ENCODE measurements at places on chromosomes 16 and 17.
A peak's percentile ranks its signal among the peaks of the same experiment; 100 is the strongest.

DNA sequence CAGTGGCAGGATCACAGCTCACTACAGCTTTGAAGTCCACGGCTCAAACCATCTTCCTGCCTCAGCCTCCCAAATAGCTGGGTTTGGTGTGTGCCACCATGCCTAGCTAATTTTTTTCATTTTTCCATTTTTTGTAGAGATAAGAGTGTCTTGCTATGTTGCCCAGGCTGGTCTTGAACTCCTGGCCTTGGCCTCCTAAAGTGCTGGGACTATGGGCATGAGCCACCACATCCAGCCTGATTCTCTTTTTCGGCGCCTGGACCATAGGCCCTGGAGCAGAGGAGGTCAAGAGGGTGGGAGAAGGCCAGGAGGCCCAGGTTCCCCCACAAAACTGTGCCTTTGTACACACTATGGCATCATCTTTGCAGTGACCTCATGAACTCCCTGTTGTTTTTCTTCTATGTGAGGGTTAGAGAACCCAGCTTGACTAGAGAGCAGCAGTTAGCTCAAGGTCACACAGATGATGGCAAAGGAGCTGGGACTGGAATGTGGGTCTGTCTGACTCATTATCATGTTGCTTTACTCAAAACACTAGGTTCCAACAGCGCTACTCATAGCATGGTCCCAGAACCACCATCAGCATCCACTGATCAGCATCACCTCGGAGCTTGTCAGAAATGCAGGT is 16.3 kb downstream of the SCN4A start:
- no peak overlapping the region for H3K27ac ChIP-seq
- H3K4me3 ChIP-seq = no peak overlapping the region
- peaks cover 34% of the 10 kb centered on the region for H3K27me3 ChIP-seq
- DNase-seq = no peak
- H3K36me3 ChIP-seq = no peaks in the 10 kb centered on the region

DNA sequence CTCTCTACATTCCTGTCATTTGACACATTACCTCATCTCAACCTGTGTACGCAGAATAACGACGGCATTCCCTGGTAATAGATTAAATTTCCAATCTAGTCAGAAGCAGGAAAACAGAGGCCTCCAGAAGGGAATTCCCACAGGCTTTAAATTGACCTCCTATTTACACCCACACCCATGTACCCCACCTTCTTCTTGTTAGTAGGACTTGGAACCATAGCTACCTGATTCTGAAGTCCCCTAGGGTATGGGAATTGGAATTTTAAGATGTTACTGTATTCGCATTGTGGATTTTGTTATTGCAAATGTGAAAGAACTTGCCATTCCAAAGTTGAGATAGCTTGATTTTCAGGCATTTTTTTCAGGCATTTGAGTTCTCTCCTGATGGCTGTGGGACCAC is 377.5 kb upstream of the DYNLRB2 start:
- no peak overlapping the region for H3K27ac ChIP-seq
- DNase-seq = no peak
- H3K27me3 ChIP-seq = no peaks in the 10 kb centered on the region
- H3K4me3 ChIP-seq = no peak overlapping the region

DNA sequence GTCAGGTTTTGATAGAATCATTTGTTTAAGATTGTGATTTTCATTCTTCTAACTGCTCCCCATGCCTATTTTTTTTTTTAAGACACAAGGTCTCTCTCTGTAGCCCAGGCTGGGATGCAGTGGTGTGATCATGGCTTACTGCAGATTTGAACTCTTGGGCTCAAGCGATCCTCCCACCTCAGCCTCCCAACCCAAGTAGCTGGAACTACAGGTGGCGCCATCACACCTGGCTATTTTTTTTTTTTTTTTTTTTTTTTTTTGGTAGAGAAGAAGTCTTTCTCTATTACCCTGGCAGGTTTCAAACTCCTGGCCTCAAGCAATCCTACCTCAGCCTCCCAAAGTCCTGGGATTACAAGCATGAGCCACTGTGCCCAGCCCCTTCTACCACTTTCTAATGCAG is 223.3 kb downstream of the CBLN1 start:
- peaks cover 9% of the 10 kb centered on the region for H3K27me3 ChIP-seq
- no peak overlapping the region for H3K27ac ChIP-seq
- H3K4me3 ChIP-seq = no peak overlapping the region
- no peak for DNase-seq
- H3K4me1 ChIP-seq = no peaks in the 10 kb centered on the region
- no peaks in the 10 kb centered on the region for H3K36me3 ChIP-seq

- peaks cover 18% of the 10 kb centered on the region for H3K36me3 ChIP-seq
- H3K4me1 ChIP-seq = peaks cover 35% of the 10 kb centered on the region
- no peak for DNase-seq
Observed at GRCh38 chr17:21209511-21210175, 4.3 kb downstream of the TMEM11 start.

DNA sequence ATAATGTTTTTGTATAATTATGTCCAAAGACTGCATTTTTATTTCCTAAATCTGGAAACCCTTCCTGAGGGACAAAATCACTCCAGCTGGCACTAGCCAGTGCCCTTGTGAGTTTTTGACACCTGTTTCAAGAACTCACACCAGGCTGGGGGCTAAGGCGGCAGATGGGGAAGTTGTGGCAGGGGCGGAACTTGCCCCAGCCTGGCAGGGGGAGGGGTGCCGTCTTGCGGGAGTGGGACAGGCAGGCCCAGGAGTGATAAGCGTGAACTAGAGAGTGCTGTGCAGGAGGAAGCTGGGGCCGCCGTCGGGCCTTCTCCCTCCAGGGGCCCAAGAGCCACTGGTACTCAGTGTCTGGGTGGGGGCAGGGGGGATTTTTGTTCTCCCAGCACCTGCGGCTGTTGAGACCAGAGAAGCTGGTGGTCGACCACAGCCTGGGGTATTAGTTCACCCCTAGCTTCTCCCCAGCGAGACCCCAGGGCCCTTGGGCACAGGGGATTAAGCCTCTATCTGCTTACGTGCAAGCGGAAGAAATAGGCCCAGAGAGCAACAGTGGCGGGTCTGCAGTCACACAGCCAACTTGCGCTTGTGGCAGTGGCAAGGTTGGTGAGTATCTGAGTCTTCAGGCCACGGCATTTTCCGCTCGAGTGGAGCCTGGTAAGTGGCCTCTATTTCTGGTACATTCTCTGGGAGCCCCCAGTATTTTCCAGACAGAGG is 40.2 kb upstream of the PLCG2 start:
- H3K27ac ChIP-seq = no peak overlapping the region
- no peaks in the 10 kb centered on the region for H3K36me3 ChIP-seq
- no peak for DNase-seq
- H3K27me3 ChIP-seq = no peaks in the 10 kb centered on the region
- no peak overlapping the region for H3K4me3 ChIP-seq
- peaks cover 8% of the 10 kb centered on the region for H3K4me1 ChIP-seq

GRCh38 chr16:1194665-1195392 is 30.2 kb downstream of the TPSG1 start:
- H3K27me3 ChIP-seq = no peaks in the 10 kb centered on the region
- H3K4me3 ChIP-seq = no peak overlapping the region
- H3K27ac ChIP-seq = no peak overlapping the region
- no peak for DNase-seq
- H3K36me3 ChIP-seq = no peaks in the 10 kb centered on the region

GRCh38 chr16:58883131-58883530 is 149.0 kb upstream of the GOT2 start:
- H3K4me1 ChIP-seq = no peaks in the 10 kb centered on the region
- H3K27me3 ChIP-seq = no peaks in the 10 kb centered on the region
- no peak for DNase-seq
- H3K27ac ChIP-seq = no peak overlapping the region

- no peak overlapping the region for H3K4me3 ChIP-seq
- no peak overlapping the region for H3K27ac ChIP-seq
- no peak for DNase-seq
Observed at GRCh38 chr16:86772671-86773353, 194.5 kb downstream of the FOXL1 start.

- H3K27me3 ChIP-seq = no peaks in the 10 kb centered on the region
- H3K27ac ChIP-seq = no peak overlapping the region
- no peaks in the 10 kb centered on the region for H3K4me1 ChIP-seq
- no peak for DNase-seq
Observed at GRCh38 chr16:5971106-5971505, 873.5 kb upstream of the EEF2KMT start.

DNA sequence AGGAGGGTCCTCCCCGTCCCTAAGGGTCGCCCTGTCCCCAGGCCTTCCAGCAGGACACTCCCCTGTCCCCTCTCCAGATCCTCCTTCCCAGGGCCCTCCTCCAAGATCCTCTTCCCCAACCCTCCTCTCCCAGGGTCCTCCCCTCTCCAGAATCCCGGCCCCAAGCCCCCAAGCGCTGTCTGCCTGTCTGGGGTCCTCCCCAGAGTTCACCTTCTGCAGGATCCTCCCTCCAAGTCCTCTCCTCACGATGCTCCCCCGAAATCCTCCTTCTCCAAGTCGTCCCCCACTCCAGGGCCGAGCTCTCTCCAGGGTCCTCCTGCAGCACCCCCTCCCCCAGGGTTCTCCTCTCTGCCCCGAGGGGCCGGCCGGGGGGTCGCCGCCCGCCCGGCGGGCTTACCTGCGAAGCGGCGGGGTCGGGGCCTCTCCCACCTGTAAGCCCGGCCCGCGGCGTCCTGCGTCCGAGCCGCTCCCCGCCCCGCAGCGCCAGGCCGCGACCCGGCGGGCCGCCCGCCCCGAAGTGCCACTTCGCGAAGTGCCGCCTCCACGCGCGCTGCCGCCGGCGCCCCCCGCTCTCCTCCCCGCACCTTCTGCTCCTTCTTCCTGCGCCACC is 678 bp upstream of the BAIAP2 start:
- peaks cover 7% of the 10 kb centered on the region for H3K36me3 ChIP-seq
- peaks cover 30% of the 10 kb centered on the region for H3K4me1 ChIP-seq
- H3K4me3 ChIP-seq = peak overlapping the region; percentile 56
- no peak overlapping the region for H3K27ac ChIP-seq
- peaks cover 12% of the 10 kb centered on the region for H3K27me3 ChIP-seq

GRCh38 chr17:81037026-81037797 is 2.3 kb downstream of the BAIAP2 start:
- peak overlapping the region; percentile 73 for H3K27ac ChIP-seq
- peak overlapping the region; percentile 84 for H3K4me3 ChIP-seq
- H3K36me3 ChIP-seq = peaks cover 10% of the 10 kb centered on the region

DNA sequence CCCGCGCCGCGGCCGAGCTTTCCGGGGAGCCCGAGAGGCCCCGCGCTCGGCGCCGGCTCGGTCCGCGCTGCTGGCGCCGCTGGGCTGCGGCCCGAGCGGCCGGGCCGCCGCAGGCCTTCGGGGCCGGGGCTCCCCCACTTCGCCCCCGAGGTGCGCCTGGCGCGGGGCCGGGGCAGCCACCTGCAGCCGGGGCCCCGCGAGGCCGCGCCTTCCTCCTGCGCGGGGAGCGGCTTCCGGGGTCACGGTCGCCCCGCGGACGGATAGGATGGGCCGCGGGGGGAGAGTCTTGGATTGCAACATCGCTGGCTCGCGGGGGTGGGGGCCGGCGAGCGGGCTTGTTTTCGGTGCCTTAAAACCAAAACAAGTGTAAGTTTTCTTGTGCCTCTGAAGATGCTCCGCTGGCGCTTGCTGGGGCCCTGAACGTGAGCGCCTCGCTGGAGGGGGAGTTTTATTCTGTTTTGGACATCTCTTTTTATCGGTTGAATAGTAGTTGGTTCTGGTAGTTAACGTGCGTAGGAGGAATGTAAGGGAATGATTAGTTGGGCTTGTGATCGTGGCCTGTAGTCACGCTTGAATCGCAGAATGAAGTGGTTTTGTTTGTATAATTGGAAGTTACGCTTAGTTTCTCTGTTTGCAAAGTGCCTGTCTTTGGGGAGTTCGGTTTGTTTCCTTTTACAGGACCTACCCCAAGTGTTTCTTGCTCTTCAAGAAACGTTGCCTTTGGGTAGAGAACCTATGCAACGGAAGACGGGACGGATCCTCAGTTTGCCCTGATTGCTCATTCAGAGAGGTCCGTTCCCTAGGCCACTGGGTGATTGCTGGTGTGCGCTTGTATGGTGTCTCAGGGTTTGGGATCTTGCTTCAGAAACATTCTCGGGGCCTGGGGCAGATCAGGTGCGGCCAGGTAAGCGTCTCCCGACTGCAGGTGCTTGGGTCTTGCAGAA is 724 bp downstream of the UBE2I start:
- no peak for DNase-seq
- no peaks in the 10 kb centered on the region for H3K27me3 ChIP-seq
- H3K36me3 ChIP-seq = peaks cover 24% of the 10 kb centered on the region
- H3K27ac ChIP-seq = peak overlapping the region; percentile 72
- H3K4me1 ChIP-seq = peaks cover 16% of the 10 kb centered on the region
- H3K4me3 ChIP-seq = peak overlapping the region; percentile 90

DNA sequence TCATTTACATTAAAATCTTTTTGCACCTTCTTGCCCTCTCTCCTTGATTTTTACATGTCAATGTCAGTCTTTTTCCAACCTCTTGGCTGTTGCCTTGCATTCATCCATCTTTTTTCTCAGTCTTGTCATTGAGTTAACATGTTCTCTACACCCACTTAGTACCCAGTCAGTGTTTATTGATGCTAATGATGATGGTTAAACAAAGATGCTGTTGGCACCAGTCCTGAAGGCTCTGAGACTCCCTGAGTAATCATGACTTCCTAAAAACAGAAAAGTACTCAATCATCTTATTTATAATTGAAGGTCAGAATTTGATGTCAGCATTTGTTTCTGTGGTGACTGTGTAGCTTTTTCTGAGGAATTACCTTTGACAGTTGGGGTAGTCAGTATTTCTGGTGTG is 104.5 kb downstream of the NLK start:
- no peak for DNase-seq
- no peaks in the 10 kb centered on the region for H3K4me1 ChIP-seq
- H3K36me3 ChIP-seq = no peaks in the 10 kb centered on the region
- H3K27ac ChIP-seq = no peak overlapping the region
- no peaks in the 10 kb centered on the region for H3K27me3 ChIP-seq

- no peaks in the 10 kb centered on the region for H3K27me3 ChIP-seq
- H3K27ac ChIP-seq = no peak overlapping the region
- H3K4me3 ChIP-seq = no peak overlapping the region
Observed at GRCh38 chr17:1999557-2000251, 25.4 kb downstream of the RTN4RL1 start.

GRCh38 chr16:66293207-66293735 is 73.2 kb upstream of the CDH5 start:
- no peaks in the 10 kb centered on the region for H3K36me3 ChIP-seq
- DNase-seq = no peak
- no peak overlapping the region for H3K27ac ChIP-seq
- no peak overlapping the region for H3K4me3 ChIP-seq
- peaks cover 12% of the 10 kb centered on the region for H3K27me3 ChIP-seq

- DNase-seq = no peak
- no peaks in the 10 kb centered on the region for H3K27me3 ChIP-seq
- H3K4me1 ChIP-seq = peaks cover 18% of the 10 kb centered on the region
- H3K4me3 ChIP-seq = no peak overlapping the region
- H3K36me3 ChIP-seq = peaks cover 15% of the 10 kb centered on the region
Observed at GRCh38 chr16:81489547-81490267, 45.1 kb downstream of the CMIP start.

- H3K4me3 ChIP-seq = no peak overlapping the region
- peaks cover 4% of the 10 kb centered on the region for H3K36me3 ChIP-seq
- H3K27ac ChIP-seq = no peak overlapping the region
- no peak for DNase-seq
Observed at GRCh38 chr17:74442670-74443515, 11.0 kb downstream of the GPRC5C start.

GRCh38 chr16:1042866-1043265 is 29.7 kb upstream of the SSTR5 start:
- no peak overlapping the region for H3K27ac ChIP-seq
- H3K4me1 ChIP-seq = peaks cover under 1% of the 10 kb centered on the region
- H3K27me3 ChIP-seq = peaks cover 30% of the 10 kb centered on the region
- H3K36me3 ChIP-seq = no peaks in the 10 kb centered on the region
- H3K4me3 ChIP-seq = no peak overlapping the region

GRCh38 chr16:55203570-55203969 is 120.4 kb upstream of the IRX6 start:
- no peaks in the 10 kb centered on the region for H3K36me3 ChIP-seq
- no peaks in the 10 kb centered on the region for H3K4me1 ChIP-seq
- no peak overlapping the region for H3K27ac ChIP-seq
- no peak for DNase-seq
- no peak overlapping the region for H3K4me3 ChIP-seq
- H3K27me3 ChIP-seq = no peaks in the 10 kb centered on the region
